ENCODE measurements at places on chromosomes 11 and 22.

DNA sequence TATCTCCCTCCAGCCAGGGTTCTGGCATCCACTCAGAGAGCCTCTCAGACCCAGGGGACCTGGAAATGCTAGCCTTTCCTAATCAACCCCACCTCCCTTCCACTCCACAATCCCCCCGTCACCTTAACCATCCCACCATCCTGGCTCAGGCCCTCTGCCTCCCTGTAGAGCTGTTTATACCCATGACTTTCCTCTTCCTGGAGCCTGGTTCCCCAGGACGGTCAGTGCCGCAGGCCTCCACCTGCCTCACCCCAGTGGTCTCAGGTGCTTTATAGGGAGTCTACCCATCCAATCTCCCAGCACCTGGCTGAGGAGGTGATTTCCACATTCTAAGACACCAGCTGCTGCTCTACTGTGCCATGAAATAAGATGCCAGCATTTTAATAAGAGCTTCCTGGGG, 1159.5 kb downstream of the TBC1D22A start:
- no peak for DNase-seq

DNA sequence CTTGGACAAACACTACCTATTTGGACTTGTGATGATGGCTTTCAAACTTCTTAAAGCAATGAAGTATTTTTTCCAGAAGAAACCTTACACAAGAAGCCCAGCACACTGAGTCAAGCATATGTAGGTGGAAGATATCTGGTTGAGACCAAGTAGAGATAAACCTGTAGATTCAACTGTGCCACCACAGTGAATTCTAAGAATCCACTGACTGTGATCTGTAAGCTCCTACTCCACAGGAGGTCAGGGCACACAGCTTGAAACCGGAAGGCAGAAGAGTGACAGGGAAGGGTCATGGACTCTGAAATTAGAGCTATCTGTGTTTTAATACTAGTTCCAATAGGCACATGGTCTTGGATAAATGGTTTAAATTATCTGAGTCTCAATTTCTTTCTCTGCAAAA, 404.5 kb downstream of the ETS1 start:
- DNase-seq: no peak

- DNase-seq: no peak
Measured at GRCh38 chr11:94652735-94653284, 85.6 kb downstream of the PIWIL4 start.

GRCh38 chr11:129444274-129444673, 68.6 kb downstream of the BARX2 start:
- DNase-seq: no peak

All from bone marrow (tissue), 2 donors.